ENCODE measurements at places on chromosomes 16 and 17.

DNA sequence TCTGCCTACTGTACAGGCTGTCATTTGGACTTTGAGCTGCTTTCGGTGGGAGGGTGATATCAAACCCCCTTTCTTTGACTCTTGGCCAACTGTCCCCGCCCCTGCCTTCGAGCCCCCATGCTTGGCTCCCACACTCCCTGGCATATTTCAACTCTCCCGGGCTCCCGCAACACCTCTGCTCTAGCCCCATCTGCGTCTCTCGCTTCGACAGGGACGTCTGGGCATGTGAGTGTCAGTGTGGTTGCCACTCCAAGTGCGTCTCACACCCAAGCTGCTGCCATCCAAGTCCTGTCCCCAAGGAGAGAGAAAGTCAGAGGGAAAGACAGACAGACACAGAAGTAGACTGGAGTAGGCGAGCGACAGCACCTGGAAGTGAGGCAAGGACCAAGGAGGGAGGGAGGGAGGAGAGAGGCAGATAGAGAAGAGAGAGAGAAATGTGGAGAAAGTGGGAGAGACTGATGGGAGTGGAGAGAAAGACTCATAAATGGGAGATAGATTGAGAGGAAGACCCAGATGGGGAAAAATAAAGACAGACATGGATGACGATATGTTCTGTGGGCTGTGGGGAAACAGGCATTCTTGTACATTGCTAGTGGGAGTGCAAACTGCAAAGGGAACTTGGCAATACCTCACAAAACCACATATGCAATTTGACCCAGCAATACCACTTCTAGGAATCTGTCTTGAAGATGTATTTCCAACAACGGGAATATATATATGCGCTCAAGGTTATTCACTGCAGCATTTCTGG lies 11.8 kb downstream of the STARD3 start:
- DNase-seq: no peak

GRCh38 chr17:81277421-81277820 lies 17.7 kb downstream of the SLC38A10 start:
- DNase-seq: no peak

- DNase-seq: no peak
Observed at GRCh38 chr16:12395268-12395667, 408.4 kb downstream of the CPPED1 start.

- no peak for DNase-seq
Observed at GRCh38 chr16:84320511-84320910, 25.8 kb downstream of the WFDC1 start.

GRCh38 chr17:570388-570787 lies 144.3 kb downstream of the VPS53 start:
- DNase-seq: no peak

DNA sequence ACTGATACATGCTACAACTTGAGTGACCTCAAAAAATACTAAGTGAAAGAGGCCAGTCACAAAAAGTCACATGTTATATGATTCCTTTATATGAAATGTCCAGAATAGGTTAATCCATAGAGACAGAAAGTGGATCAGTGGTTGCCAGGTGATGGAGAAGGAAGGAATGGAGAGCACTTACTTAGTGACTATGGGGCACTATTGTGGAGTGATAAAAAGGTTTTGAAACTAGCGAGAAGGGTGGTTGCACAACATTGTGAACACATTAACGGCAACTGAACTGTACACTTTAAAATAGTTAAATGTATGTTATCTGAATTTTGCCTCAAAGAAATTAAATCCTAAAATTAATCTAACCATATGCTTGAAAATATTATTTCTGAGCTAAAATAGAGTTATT lies 25.9 kb downstream of the AMFR start:
- no peak for DNase-seq

DNA sequence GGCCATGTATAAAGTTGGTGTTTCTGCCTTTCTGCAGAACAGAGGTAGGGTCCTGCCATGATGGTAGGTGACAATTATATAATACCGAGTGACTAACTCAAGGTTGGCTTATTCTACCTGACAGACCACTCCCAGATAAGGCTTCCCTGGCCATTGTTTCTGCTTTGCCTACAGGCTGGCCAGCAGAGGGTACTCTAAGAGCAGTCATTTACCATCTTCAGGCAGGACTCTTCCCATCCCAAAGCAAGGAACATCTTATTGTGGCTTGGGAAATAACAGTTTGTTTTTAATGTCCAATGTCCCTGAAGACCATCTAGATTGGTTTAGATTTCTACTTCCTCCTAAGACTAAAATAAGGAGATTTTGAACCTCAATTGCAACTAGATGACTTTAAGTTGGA lies 74.1 kb downstream of the SNX11 start:
- DNase-seq: no peak

GRCh38 chr16:81626181-81626674 lies 152.9 kb upstream of the PLCG2 start:
- peak; percentile 72 for DNase-seq

- peak; percentile 12 for DNase-seq
Observed at GRCh38 chr17:70636517-70637133, 467.3 kb downstream of the KCNJ2 start.

DNA sequence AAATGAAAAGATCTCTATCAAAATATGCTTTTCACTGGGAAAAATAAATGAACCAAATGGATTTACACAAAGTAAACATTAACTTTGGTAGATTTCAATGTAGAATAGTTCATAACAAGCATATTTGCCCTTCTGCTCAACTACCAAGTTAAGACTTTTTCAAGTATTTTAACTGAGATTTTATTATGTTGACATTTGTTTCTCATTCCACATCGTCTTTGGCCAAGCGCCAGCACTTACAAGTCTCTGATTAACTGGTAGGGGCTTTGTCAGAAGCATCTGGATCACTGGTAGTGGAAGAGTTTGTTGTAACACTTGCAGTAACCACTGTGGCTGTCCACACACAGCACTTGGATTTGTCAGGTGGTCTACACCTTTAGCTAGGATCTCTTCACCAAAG lies 22.9 kb downstream of the SLFN12L start:
- no peak for DNase-seq

GRCh38 chr17:77847221-77848085 lies 111.0 kb upstream of the TNRC6C start:
- DNase-seq: no peak

- no peak for DNase-seq
Observed at GRCh38 chr16:87856791-87857228, 12.5 kb downstream of the SLC7A5 start.

DNA sequence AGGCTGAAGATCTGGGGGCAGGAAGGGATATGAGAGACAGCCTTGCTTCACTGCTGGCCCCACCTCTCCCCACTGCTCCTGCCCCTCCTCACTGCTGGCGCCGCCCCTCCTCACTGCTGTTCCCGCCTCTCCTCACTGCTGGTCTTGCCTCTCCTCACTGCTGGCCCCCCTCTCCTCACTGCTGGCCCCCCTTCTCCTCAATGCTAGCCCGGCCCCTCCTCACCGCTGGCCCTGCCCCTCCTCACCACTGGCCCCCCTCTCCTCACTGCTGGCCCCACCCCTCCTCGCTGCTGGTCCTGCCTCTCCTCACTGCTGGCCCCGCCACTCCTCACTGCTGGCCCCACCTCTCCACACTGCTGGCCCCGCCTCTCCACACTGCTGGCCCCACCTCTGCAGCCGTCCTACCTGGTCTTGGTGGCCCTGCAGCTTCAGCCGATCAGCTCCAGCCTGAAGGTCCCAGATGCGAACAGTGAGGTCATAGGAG lies 9.5 kb upstream of the PAM16 start:
- DNase-seq: no peak

DNA sequence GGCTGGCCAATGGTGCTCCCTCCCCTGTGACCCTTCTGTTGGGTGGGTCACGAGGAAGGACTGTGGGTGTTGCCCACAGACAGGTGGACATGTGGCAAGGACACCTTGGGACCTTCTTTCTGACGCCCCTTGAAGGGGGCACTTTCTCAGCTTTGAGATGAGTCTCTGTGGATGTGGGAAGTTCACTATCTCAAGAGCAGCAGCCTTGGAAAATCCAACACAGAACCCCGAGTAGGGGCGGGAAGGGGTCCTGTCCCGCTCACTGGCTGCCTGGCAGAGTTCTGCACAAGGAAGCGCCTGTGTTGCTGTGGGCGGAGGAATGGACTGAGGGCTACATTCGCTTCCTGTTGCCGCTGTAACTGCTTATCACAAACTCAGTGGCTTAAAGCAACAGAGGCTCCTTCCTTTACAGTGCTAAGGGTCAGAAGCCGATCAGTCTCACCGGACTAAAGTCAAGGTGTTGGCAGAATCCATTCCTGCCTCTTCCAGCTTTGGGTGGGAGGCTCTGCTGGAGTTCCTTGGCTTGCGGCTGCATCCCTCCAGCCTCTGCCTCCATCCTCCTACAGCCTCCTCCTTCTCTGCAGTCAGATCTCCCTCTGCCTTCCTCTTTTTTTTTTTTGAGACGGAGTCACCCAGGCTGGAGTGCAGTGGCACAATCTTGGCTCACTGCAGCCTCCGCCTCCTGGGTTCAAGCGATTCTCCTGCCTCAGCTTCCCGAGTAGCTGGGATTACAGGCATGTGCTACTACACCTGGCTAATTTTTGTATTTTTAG lies 305.2 kb downstream of the SEC14L1 start:
- peak; percentile 73 for DNase-seq

- no peak for DNase-seq
Observed at GRCh38 chr16:2895813-2896212, 12.8 kb downstream of the FLYWCH2 start.

DNA sequence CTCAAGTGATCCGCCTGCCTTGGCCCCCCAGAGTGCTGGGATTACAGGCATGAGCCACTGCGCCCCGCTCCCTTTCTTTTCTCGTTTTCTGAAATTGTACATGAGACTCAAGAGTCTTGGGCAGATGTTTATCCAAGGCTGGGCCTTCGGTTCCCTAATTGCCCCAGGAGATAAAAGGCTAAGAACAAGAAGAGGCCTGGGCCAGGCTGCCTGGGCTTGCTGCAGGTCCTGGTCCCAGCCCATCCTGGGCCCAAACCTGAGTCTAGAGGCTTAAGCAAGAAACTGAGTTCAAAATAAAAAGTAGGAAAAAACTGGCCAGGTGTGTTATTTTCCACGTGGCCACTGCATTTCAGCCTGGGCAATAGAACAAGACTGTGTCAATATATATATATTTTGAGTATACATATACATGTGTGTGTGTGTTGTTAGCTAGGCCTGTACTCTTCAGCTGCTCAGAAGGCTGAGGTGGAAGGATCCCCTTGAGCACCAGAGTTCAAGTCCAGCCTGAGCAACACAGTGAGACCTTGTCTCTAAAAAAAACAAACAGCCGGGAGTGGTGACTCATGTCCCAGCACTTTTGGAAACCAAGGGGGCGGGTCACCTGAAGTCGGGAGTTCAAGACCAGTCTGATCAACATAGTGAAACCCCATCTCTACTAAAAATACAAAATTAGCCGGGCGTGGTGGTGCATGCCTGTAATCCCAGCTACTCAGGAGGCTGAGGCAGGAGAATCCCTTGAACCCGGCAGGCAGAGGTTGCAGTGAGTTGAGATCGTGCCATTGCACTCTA lies 6.8 kb upstream of the CLUH start:
- DNase-seq: no peak

DNA sequence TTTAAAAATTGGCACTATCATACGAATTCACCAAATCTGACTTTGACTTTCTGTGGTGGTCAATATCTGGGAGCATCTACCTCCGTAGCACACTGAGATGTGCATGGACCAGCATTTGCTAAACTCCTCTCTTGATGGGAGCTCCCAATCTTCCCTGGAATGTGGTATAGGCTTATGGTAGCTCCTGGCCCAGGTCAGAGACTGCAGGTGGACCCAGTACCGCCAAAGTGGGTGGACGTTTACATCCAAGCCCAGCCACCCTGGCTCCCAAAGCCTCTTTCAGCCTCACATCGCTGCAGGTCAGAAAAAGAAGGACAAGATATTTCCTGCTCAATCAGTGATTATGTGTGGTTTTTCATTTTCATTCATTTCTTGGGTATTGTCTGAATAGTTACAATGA lies 43.1 kb upstream of the NKD1 start:
- no peak for DNase-seq

DNA sequence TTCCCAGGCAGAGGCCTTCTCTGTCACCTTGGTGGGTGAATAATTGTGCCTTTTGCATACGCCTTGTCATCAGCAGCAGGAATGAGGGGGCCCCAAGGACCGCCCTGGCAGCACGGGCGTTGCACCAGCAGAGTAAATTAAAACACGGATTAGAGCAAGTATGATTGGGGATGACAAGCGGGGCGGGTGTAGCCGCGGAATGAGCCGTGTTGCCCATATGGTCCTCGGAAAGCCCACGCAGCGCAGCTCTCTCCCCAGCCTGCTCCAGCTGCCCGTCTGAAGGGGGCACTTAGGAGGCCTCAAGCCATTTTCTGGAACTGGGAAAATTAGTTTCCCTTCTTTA lies 299.4 kb upstream of the IRX3 start:
- DNase-seq: no peak

DNA sequence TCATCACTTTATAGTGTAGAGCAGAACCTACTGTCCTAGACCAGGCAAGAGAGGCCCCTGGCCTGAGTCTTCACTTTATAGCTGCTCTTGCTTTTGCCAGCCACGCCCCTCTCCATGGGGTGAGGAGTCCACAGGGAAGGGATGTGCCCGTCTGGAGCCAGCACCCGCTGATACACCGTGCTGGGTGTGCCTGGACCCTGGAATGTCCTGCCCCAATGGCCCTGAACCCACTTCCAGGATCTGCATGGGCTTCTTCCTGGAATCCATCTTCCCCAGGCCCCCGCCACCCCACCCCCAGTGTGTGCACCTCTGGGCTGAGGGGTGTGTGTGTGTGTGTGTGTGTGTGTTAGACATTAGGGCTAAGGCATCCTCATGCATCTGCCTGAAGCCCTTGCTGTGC lies 44.9 kb downstream of the MEOX1 start:
- DNase-seq: no peak

DNA sequence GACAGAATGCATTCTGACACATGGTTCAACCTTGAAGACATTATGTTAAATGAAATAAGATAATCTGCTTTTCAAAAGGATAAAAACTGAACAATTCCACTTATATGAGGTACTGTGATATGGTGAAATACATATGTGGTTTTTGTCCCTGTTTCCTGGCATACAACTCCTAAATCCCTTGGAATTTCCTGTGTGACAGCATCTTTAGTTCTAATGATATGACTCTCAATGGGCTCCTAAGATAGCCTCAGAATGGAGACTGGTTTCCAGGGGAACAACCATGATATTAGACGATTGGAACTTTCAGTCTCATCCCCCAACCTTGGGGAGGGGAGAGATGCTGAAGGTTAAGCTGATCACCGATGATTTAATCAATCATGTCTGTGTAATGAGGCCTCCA lies 37.7 kb upstream of the PHLPP2 start:
- no peak for DNase-seq

DNA sequence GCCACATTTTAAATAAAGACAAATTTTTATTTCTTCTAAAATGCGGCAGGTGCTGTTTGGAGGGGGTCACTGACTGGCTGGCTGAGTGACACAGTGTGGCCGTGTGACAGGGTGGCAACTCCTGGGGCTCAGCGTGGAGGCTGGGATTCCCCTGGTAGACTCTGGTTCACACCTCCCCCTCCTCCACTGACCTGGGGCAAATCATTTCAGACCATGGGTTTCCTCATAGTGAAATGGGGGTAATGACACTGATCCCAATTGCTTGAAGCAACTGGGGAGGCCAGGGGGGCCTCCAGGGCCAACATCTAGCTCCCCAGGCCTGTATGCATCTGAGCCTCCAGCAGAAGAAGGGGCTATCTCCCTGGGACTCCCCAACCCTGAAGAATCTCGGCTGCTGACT lies 6.6 kb downstream of the HSD11B2 start:
- peak; percentile 38 for DNase-seq

Measured in activated T-cell treated with anti-CD3 and anti-CD28 coated beads, Interleukin-2, amount 50 U/mL, for 72 hours (primary cell).